Kidney glomerular epithelial cell (primary cell): ENCODE measurements at places on chromosomes 2 and 18.

DNA sequence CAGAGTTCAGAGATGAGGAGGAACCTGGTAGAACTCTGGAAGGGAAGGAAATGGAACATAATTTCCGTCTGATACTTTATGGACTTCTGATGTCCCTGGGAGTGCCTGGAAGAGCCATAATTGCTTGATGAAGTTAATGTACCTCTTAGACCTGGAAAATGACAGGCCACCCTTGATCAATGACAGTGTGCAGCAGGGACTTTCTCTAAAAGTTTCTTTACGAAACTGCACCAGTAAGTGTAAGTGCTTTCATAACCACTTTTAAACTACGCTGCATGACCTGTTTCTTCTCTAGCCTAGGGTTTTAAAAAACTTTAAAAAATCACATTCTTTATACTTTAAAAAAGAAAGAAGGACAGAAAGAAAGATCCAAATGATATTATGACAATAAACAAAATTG, 164.5 kb downstream of the LPIN1 start:
- no peak for DNase-seq

- peak; percentile 54 for DNase-seq
Observed at GRCh38 chr18:12934454-12935071, 13.2 kb upstream of the SEH1L start.

- peak; percentile 31 for DNase-seq
Observed at GRCh38 chr18:8988260-8988871, 114.1 kb upstream of the NDUFV2 start.

DNA sequence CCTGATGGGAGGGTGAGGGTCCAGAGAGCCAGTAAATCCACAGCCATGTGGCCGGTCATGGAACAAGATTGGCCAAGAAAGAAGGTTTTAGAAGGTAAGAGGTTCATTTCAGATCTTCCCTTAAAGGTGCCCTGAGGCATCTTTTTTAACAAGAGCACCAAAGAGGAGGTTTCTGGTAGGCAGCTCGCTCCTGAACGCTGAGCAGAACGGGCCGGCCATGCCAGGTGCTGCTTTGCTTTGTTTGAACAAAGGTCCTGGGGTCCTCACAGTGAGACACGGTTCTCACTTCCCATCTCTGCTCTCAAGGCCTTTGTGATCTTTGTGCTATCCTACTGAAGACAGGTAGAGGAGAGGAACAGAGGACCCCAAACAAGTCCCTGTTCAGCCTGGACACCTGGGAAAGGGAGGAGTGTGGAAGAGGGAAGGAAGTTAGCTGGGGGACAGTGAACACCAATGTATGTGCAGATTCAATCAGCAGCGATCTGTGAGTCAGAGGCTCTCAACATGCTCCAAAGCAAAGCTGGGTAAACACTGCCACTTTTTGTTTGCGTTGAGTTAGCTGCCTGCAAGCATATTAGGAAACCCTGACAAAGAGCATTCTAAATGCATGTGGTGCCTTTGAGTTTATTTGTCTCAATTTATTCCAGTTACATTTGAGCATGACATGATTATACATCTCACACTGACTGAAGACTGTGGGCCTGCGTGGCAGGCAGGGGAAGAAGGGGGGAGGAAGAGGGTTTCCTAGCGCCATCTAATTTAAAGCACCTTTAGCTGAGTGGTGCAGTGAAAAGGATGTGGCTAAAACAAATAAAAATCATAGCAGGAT, 102.4 kb downstream of the ASB1 start:
- DNase-seq: no peak
